Natural killer cell (primary cell): ENCODE measurements at places on chromosomes 3 and 15. TPM values are rescaled to one million over a fixed set of nuclear protein-coding genes. Genes with fewer than 3 reads are reported as not detected.

Gene PLCH1
- 0.08 TPM for total RNA-seq

DNA sequence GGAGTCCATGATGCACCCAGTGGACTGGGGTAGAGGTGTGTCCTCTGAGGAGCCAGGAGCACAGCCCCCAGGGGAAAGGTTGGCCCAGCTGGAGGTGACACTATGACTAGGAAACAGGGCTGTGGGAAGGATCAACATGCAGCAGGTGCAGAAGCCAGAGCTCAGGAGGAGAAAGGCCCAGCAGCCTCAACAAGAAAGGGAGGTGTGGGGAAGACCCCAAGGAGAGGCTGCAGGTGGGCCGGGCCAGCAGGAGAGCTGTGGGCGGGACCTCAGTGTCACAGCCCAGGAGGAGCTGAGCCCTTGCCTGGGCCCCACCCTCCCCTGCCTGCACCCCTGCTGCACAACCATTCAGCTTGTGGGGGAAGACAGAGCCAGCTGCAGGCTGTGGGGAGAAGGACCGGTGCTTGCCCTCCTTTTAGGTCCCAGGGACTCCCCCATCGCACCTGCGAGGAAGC is 18.4 kb upstream of the KLF13 start:
- DNase-seq: no peak

Gene MME
- total RNA-seq: 0.16 TPM

Gene KLHL40
- not detected for total RNA-seq

DNA sequence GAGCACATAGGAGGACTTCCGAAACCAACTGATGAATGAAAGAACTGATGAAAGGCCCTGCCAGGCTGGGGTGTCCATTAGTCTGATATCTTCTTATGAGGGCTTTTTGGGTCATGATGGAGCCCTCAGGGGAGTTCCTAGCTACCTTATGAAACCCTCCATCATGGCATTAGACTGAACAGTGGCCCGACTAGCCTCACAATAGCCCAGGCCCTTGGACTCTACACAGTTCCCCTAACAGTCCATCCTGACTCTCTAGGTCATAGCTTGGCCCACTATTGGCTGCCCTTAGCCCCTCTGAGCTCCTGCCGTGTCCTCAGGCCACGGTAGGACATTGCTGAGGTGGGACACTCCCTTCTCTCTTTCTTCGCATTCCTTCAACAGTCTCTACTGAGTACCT is 365.9 kb downstream of the CACNA2D3 start:
- DNase-seq: no peak
